ENCODE measurements at places on chromosomes 2 and 18.

- no peak for DNase-seq
These were observed 298.5 kb downstream of the INSIG2 start for GRCh38 chr2:118386641-118387302.

DNA sequence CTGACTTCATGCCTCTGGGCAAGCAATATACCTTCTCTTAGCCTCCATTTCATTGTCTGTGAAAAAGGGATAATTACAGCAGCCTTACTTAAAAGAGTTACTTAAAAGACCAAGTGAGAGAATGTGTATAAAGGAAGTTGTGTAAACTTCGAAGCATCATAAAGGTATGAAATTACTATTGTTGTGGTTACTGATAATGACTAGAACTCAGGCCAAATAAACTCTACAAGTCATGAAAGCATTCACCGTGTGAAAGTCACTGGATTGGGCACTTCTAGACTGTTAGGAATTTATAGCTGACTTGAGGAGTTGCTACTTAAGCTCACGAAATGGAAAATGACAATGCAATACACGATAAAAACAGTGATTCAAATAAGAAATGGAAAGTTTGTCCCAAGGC lies 67.4 kb upstream of the HAAO start:
- DNase-seq = no peak

GRCh38 chr2:23541503-23542229 lies 156.7 kb downstream of the KLHL29 start:
- DNase-seq = no peak

GRCh38 chr2:214995926-214996670 lies 142.3 kb downstream of the ABCA12 start:
- no peak for DNase-seq

GRCh38 chr2:62477573-62477972 lies 28.4 kb downstream of the TMEM17 start:
- DNase-seq = no peak

DNA sequence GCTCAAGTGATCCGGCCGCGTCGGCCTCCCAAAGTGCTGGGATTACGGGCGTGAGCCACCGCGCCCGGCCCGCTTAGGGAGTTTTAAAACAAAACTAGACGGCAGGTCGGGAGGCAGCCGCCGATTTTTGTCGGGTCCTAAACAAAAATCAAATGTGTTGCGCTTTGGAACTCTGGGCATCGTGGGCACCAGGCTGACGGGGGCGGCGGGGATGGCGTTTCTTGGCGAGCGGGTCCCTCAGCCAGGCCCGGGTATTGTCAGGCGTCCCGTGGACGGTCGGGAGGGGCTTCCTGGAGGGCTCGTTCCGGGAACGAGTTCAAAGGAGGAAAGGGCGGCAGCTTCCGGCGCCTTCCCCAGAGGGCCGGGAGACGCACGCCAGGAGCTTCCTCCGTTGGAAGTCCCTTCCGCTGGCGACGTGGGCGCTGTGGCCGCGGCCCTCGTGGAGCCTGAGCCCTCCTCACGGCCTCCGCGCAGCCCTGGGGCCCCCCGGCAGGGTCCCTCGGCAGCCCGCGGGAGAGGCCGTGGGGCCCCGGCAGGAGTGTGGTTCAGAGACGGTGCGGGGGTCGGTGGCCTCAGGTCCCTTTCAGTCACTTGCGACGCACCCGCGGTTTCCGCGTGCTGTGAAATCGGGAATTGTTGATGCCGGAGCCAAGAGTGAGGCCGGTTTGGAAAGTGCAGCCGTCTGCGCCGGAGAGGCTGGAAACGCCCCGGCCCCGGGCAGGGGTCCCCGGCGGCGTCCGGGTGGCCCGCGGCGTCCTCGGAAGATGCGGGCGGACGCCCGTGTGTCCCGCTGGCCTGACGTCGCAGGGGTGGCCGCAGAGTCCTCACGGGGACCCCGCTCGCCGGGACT lies 59.3 kb downstream of the EMILIN2 start:
- no peak for DNase-seq

DNA sequence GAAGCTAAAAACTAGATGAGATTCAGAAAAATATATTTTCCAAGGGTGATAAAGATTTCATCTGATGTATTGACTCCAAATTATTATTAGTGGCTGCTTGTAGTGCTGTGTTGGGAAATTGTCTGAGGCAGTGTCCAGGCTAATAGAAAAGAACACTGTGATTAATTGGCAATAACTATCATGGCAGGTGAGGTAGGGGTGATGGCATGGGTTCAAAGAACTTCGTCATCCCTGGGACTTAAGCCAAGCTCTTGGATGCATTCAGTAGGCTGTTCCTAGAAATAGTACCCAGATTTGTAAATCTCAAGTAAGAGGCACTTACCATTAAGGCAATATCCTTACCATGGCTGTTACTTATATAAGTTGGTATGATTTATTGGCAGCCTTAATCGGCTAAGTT lies 13.2 kb upstream of the RAPGEF4 start:
- no peak for DNase-seq

- no peak for DNase-seq
These were observed 90.1 kb downstream of the ALPK2 start for GRCh38 chr18:58538604-58539386.

- no peak for DNase-seq
These were observed 821.6 kb downstream of the GALR1 start for GRCh38 chr18:78071166-78071710.

GRCh38 chr2:27993402-27993787 lies 102.9 kb downstream of the BABAM2 start:
- no peak for DNase-seq

GRCh38 chr2:156541706-156542105 lies 105.5 kb downstream of the GPD2 start:
- DNase-seq = no peak

Measured in breast epithelium (tissue), 4 donors.